ENCODE measurements at places on chromosomes 16 and 17. TPM values are rescaled to one million over a fixed set of nuclear protein-coding genes. Genes with fewer than 3 reads are reported as not detected.

DNA sequence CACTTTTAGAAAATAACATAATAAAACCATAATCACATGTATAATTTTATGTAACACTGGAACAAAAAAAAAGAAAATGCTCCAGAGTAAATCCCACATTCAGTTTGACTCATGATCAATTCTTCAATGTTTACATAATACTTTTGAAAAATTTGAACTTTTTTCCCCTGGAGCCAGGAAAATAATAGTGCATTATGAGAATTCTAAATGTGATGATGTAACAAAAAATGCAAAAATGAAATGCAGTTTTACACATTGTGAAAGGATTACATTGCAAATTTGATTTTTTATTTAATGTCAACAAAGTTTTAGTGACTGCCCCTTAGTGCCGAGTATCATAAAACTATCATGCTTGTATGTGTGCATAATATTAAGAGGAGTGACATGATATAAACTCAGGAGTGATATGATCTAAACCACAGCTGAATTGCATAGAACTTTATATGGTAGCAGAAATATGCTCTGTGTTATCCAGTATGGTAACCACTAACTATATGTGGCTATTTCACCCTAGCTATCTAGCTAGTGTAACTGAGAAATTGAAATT lies 238.2 kb downstream of the CDH8 start:
- DNase-seq, result no peak

DNA sequence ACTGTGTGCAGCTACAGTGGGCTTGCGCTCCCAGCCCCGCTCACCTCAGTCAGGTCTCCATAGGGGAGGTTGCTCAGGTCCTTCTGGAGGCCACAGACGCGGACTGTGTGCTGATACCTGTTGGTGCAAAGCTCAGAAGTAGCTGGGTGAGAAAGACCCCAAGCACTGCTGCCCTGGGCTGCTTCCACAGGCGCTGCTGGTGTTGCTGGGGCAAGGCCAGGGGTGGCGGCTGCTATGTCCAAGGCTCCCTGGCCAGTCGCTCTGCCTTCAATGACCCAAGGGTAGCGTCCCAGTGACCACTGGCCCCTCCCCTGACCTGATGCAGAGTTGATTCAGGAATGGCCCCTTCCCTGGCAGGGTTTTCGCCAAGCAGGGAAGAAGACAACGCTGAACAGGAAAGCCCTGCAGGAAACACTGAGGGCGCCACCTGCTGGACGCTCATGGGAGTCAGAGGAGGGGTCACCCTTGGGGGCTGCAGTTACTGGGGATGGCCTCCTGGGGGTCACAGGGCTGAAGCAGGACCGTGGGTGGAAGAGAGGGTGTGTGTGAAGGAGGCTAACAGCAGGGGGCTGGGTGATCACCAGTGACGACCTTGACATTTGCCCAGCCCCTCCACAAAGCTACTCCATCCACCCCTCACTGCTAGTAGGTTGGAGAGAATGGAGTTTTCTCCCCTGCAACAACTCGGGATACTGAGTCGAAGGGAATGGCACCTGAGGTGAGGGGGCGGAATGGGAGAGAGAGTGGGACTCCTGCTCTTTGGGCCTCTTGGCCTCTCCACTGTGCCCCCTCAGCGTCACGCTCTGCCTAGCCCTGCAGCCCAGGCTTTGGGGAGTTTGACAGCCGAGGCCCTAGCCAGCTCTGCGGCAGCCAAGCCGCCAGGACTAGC lies 38.3 kb downstream of the ABCC12 start:
- DNase-seq, result no peak

GRCh38 chr16:1643521-1643920 lies 31.4 kb downstream of the CRAMP1 start:
- no peak for DNase-seq

DNA sequence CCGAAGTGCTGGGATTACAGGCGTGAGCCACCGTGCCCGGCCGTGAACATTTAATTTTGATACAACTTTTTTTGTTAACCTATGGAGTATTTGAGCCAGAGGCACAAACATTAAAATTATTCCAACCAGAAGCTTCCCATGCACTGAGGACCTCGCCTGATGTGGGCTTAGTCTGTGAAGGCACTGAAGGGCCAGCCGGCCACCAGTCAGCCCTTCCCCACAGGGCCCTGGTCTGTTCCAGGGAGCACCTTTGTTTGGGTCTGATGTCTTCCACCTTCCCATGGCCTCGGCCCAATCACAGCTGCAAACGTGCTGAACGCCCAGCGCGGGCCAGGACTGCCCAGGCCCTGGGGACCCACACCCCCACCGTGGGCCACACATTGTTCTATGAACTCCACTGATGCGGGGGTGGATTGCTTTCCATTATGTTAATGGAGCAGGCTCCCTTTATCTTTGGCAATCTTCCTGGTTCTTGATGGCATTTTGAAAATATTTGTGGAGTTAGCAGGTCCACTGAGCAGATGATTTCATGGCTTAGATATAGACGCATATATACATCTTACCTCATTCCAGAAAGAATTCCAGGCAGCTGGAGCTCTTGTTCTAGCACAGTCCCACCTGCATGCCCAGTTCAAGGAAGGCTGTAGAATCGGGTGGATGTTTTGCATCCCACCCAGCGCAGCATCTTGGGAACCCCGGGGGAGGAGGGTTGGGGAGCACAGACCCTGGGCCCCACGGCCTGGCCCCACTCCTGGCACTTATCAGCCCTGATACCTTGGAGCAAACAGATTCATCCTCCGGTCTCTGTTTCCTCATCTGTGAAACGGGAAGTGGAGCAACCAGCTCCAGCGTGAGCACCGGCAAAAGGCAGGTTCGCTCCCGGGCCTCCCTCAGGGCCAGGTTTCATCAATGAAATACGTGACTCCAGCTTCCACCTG lies 14.5 kb downstream of the SPIRE2 start:
- peak; percentile 97 for DNase-seq

DNA sequence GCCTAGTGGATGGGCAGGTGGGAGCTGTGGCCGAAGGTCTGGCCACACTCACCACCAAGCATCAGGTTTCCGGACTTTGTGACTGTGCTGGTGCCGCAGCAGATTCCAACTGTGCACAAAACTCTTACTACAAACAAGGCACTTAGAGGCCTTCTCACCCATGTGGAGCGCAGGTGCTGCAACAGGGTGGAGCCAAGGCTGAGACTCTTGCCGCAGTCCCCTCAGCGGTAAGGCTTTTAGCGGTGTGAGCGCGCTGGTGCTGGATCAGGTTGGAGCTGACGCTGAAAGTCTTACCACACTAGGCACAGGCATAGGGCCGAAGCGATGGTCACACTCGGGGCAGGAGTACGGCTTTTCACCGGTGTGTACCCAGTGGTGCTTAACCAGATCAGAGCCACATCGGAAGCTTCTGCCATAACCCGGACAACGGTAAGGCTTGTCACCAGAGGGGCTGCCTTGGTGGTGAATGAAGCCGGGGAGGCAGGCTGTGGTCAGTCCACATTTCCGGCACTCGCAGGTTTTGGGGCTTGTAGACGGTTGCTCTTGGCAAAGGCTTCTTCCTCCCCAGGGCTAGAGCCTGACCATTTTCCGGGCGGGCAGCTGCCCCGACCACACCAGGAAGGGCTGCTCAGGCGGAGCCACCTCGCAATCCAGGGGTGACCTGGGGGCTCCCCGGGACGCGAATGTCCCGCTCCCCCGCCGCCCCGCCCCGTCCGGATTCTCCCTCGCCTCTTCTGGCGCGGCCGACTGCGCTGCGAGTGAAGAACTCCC lies 1.0 kb upstream of the ARMC5 start:
- peak; percentile 60 for DNase-seq

GRCh38 chr17:5651348-5651747 lies 67.0 kb upstream of the NLRP1 start:
- no peak for DNase-seq

GRCh38 chr16:30731411-30731810 lies 16.8 kb upstream of the PHKG2 start:
- peak; percentile 33 for DNase-seq

DNA sequence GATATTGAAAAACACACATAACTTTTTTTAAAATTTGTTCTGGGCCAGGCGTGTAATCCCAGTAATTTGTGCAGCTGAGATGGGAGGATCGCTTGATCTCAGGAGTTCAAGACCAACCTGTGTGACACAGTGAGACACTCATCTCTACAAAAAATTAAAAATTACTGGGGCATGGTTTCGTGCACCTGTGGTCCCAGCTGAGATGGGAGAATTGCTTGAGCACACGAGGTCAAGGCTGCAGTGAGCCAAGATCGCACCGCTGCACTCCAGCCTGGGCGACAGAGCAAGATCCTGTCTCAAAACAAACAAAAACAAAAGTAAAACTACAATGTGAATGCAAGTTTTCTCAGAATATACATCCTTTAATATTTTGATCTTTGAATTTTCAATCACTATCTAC lies 15.1 kb downstream of the C16orf54 start:
- no peak for DNase-seq

GRCh38 chr16:54594601-54595391 lies 308.2 kb upstream of the IRX3 start:
- no peak for DNase-seq

GRCh38 chr16:79601931-79602627 lies 1.5 kb upstream of the MAF start:
- peak; percentile 91 for DNase-seq

- DNase-seq, result peak; percentile 51
Measured at GRCh38 chr17:57121308-57122042, 36.4 kb downstream of the AKAP1 start.

DNA sequence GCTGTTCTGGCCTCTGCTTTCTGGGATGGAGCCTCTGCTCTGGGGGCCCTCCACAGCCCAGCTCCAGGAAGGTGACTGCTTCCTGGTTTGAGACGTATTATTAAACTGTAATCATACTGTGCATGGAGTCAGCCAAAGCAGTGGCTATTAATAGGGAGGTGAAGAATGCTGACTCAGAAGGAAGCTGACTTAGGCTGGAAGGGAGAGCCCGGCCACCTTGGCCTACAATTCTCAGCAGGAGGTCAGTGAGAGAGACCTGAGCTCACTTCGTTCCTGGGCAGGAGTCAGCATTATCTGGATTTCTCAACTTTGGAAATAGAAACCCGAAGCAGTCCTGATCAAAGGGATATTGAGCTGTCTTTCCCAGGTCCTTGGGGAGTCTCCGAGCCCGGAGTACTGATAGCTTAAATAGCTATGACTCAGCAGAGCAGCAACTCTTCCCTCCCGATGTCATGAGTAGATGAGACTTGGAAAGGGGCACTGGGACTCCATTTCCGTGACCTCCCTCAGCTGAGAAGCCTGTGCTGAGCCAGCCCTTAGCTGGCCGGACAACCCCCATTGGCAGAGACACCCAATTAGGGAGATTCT lies 91.8 kb downstream of the YPEL2 start:
- peak; percentile 57 for DNase-seq

GRCh38 chr17:41151525-41151924 lies 1.9 kb upstream of the KRTAP4-5 start:
- DNase-seq, result no peak

DNA sequence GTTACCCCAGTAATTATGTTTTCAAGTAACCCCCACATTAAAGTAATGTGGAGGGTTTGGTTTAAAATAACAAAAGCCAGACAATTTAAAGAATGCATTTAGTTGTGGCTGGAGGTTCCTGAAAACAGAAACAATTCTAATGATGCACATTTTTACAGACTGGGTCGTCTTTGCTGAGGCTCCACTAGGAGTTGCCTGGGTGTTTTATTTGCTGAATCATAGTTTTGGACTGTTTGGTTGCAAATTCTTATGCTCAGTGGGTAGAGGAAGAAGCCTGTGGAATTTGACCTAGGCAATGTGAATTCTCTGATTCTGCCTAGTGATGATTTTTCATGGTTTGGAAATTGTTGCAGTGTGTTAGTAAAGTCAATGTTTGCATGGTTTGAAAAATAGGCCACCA lies 16.3 kb downstream of the SHISA9 start:
- DNase-seq, result no peak

DNA sequence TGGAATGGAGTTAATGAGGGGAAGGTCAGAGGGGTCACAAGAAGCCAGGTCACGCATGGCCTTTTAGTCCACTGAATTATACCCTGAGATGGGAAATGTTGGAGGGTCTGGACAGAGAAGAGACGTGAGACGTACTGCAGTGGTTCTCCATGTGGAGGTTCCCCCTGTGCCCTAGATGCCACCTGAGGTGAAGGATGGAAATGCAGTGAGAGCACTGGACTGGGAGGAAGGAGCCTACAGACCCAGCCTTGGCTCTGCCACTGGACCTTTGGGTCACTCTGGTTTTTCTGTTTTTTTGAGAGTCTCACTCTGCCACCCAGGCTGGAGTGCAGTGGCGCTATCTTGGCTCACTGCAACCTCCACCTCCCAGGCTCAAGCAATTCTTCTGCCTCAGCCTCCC lies 1.8 kb upstream of the PLSCR3 start:
- DNase-seq, result no peak

DNA sequence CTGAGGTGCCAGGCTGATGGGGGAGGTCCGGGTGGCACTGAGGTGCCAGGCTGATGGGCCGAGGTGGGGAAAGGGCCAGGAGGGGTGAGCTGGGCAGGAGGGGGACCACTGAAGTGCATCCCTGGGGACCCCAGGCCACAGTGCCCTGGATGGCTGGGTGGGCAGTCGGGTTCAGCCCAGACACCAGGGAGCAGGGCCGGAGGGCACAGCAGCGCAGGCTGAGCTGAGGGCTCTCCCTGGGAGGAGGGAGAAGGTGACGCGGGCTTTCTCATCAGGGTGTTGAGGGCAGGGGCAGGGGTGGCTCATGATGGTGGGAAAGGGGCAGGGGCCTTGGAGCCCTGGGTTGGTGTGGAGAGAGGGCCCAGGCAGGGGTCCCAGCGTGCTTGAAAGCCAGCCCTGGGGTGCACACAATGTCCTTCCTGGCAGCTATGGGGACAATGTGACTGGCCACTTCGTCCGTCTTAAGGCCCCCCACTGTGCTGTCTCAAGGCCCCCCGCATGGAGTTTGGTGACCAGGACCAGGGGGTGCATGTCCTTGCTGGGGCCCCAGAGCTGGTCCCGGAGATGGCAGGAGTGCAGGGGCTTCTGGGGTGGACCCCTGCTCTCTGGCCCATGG lies 16.0 kb downstream of the CD7 start:
- no peak for DNase-seq

GRCh38 chr17:33684735-33685134 lies 391.6 kb upstream of the ASIC2 start:
- DNase-seq, result no peak

- DNase-seq, result no peak
Measured at GRCh38 chr17:80825471-80826345, 165.9 kb upstream of the CHMP6 start.

DNA sequence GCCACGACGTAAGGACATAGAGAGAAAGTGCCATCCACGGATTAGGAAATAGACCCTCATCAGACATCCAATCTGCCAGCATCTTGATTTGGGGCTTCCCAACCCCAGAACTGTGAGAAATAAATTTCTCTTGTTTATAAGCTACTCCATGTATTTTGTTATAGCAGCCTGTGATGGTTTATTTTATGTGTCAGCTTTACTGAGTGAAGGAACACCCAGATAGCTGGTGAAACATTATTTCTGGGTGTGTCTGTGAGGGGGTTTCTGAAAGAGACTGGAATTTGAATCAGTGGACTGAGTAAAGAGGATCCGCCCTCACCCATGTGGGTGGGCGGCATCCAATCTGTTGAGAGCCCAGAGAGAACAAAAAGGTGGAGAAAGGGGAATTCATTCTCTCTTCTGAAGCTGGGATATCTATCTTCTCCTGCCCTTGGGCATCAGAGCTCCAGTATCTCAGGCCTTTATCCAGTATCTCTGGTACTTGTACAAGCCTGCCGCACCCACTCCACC lies 131.5 kb upstream of the ANKFN1 start:
- no peak for DNase-seq

The KIF19 gene
- total RNA-seq, result not detected

The SOCS7 gene
- 9.8 TPM for total RNA-seq

The FBXW10B gene
- total RNA-seq, result 0.50 TPM

The GP1BA gene
- not detected for total RNA-seq

The CCL8 gene
- 0.26 TPM for total RNA-seq

The MEIOC gene
- not detected for total RNA-seq

The AGRP gene
- not detected for total RNA-seq

Measured in fibroblast of lung (primary cell).